ENCODE measurements at places on chromosomes 1 and 21. TPM values are rescaled to one million over a fixed set of nuclear protein-coding genes. Genes with fewer than 3 reads are reported as not detected.
A peak's percentile ranks its signal among the peaks of the same experiment; 100 is the strongest.

- DNase-seq: peak; percentile 49
Observed at GRCh38 chr1:209808059-209808581, 2.2 kb upstream of the IRF6 start.

DNA sequence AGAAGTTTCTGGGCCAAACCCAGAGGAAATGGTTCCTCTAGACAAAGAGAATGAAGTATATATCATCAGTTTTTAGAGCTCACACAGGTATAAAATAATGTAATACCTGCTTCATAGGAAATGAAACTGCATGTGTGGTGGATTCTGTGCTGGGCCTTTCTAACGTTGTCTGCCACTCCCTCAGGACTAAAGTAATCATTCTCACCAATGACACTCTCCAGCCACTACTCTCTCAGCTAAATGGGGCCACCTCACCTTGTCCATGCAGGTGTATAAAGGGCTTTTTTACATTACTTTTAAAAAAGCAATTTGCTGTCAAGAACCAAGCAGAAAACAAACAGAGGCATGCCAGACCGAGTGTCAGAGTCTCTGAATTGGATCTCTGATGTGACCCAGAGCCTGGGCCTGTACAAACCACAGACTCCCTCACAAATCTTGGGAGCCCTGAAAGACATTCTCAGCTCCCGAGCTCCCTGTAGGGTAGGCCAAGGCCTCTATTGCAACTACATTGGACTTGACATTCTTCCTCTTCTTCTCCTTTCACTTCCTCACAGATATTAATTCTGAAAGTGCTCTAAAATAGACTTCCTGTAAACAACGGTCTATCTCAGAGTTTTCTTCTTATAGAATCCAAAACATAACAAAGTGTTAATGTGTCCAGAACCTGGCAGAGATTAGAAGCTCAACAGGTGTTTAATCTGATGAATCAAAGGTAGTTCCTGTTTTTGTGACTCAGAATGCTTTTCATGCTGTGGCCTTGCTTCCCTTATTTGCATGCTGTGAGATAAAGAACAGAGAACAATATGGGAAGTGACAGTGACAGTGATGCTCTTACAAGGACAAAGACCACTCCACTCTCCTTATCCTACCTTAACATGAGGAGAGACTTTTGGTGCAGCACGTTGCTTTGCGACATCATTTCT, 8.6 kb downstream of the AIM2 start:
- no peak for DNase-seq

DNA sequence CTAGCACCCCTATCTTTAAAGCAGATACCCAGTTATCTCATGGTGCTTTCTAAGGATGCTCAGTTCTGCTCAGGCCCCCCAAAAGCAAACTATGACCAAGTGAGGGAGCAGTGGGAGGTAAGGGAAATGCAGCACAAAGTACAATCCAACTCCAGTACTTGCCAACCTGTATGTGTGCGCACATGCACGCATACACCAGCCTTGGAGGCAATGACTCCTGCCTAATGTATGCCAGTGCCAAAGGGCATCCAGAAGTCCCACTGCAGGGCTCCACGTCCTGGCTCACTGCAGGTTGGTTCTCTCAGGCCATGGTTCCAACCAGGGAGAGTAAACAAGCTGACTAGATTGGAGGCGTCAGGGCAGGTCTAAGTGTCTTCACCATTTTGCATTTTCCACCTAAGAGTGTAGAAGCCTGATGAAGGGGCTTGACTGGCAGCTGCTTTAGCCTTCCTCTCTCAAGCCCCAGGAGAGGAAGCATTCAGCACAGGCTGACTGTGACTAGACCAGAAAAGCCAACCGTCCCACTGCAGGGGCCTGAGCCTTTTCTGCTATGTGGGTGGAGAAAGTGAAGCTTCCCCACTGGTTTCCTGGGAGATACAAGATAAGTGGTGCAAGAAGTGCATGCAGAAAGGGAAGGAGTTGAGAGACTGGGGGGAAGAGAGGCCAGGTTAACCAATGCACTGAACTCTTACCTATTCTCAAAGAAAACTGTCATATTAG, 7.7 kb downstream of the AMIGO1 start:
- DNase-seq: no peak

- peak; percentile 43 for DNase-seq
Observed at GRCh38 chr1:219123036-219123435, 50.6 kb upstream of the LYPLAL1 start.

GRCh38 chr21:25581582-25581981, 25.7 kb downstream of the MRPL39 start:
- DNase-seq: no peak

GRCh38 chr1:95176861-95177260, 57.1 kb upstream of the RWDD3 start:
- DNase-seq: no peak

DNA sequence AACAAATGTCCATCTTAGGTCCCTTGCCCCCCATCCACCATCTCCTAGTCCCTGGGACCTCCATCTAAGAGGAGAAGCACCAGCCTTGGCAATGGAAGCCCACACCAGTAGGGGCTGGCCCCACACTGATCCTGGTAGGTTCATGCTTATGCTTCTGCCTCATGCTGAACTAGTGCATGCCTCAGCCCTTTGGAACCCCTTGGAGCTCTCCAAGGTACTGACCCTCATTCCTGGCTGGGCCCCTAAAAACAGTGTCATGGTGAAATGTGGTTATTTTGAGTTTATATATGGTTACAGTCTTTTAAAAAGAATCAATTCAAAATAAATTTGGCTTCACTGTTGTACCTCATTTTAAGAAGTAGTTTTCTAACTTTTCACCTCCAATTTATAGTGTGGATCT, 108.3 kb downstream of the HIVEP3 start:
- no peak for DNase-seq

DNA sequence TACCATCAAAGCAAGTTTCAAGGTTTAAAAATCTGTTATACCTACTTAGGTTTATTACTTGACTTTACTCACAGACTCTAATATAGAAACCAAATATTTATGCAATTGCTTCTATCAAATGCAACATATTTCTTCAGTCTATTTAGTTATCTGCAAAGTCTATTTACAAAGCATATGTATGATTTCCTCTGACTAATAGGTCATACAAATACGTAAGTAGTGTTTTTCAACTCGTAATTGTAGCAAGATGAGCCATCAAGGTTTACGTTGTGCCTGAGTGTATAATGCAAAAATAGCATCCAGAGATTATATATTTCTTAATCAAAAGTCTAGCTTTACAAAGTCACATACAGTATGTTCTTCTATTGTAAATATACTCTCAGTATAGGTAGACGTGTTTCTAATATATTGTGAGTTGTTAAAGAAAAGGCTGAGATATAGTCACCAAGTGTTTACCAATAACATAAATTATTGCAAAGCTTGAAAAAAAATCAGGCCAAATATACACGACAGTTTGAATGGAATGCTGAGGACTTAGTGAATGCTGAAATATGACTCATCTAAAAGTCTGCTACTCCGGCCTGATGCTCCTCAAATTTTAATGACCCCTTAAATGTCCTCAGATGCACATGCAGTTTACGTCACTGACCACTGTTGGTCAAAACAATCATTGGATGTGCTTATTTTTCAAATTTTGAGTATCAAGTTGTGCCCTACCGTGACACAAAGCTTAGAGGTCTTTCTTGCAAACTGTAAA, 48.4 kb downstream of the ADAMTS5 start:
- no peak for DNase-seq

DNA sequence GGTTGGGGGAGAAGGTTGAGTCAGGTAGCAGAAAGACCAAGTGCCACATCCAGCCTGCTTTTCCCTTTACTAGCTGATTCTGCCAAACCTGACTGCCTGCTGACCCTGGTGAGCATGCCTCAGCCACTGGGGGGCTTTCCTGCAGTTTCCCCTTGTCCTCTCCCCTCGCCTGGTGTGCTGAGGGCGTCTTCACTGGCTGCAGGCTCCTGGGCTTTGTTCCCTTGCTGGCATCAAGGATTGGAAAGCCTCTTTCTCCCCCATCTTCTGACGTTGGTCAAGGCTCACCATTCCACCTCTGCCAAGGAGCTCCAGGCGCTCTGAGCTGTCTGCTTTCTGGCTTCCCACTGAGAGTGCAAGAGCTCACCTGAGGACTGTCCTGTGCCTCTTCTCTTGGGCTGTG, 28.4 kb downstream of the MAN1C1 start:
- no peak for DNase-seq

GRCh38 chr1:234647758-234648157, 37.8 kb upstream of the IRF2BP2 start:
- no peak for DNase-seq

- DNase-seq: peak; percentile 54
Observed at GRCh38 chr1:85894651-85895050, 186.4 kb upstream of the ZNHIT6 start.

GRCh38 chr1:162943622-162944021, 82.6 kb upstream of the CCDC190 start:
- no peak for DNase-seq

DNA sequence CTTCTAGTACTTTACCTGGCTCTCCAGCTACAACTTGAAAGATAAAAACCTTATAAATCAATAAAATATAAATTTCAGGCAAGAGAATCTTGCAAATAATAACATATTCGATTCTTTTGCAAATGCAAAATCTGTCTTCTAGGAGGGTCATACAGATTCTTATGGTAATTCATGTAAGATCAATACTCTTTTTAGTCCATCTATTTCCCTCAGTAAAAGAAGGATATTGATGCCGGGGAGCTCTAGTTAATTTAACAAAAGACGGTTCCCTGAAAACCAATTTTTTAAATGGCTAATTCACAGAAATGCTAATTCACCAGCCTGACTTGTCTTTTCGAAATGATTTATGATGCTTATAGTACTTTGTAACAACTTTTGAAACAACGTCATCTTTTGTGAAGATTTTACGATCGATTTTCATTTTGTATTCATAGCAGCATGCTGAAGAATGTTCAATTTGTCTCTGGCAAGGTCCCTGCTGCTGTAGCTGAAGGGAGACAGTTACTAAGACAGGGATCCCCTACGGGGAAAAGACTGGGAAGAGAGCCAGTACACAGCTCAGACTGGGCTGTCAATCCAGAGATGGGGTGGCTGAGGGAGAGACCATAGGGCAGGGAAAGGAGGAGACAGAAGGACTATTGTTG, 90.6 kb upstream of the SPAG17 start:
- no peak for DNase-seq

LIN28A gene
- 1.5 TPM for total RNA-seq

PTPN22 gene
- 0.39 TPM for total RNA-seq

FCER1A gene
- not detected for total RNA-seq

EDARADD gene
- 3.9 TPM for total RNA-seq

MRPS14 gene
- total RNA-seq: 30.2 TPM

KPRP gene
- not detected for total RNA-seq

Measured in testis (tissue), 5 donors.